Psoas muscle (tissue), 8 donors: ENCODE measurements at places on chromosomes 1 and 21. TPM values are rescaled to one million over a fixed set of nuclear protein-coding genes. Genes with fewer than 3 reads are reported as not detected.

DNA sequence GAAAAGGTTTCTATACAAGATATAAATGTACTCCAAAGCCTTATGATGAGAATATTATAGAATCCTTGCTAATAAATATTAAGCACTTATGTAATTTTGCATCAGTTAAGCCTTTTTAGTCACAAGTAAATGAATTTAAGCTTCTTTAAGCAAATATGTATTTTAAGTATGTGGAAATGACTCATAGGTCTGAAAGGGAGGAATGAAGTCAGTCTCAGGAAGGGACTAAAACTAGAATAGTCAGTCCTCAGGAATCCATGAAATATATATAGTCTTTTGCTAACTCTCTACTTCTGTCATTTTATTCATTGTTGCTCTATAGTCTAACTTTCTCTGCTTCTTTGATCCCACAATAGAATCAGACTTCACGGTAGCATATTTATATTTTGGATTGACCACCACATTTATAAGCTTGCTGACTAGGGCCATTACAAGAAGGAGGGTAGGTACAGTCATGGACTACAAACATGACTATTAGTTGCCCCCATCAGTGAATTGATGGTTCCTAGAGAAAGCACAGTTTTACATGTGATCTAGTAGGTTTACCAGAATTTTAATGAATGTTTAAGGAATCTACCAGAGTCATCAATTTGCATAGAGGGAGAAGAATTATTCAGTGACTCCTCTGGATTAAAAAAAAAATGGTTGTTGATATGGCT, 20.2 kb upstream of the RABGGTB start:
- no peaks in the 10 kb centered on the region for H3K27me3 ChIP-seq
- H3K36me3 ChIP-seq, result no peaks in the 10 kb centered on the region
- H3K27ac ChIP-seq, result peak overlapping the region; percentile 42
- DNase-seq, result no peak
- no peak overlapping the region for H3K4me3 ChIP-seq

The ARHGEF16 gene
- total RNA-seq, result 0.51 TPM

The OR2T2 gene
- not detected for total RNA-seq

DNA sequence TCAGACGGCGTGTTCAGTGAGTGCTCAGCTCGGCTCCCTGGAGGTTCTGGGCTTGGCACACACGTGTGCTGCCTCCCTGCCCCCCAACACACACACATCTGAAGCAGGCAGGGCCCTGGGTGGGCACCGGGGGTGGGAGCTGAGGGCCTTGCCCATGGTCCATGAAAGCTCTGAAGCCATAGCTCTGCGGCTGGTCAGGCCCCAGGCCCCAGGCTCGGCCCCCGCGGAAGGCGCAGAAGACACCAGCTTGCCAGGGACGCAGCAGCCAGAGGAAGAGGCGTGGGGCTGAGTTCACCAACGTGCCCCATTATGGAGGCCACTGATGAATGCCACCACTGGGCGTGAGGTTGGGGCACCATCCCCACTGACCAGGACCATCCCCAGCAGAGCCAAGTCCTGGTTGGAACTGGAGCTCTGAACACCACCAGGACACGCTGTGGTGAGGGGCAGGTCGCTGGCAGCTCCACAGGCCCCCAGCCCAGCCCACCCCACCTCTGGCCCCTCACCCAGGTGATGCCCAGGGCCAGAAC, 4.2 kb downstream of the AURKAIP1 start:
- no peaks in the 10 kb centered on the region for H3K36me3 ChIP-seq
- H3K4me1 ChIP-seq, result peaks cover 28% of the 10 kb centered on the region
- H3K27ac ChIP-seq, result no peak overlapping the region
- DNase-seq, result no peak
- no peak overlapping the region for H3K4me3 ChIP-seq
